NCI-H524 treated with DMSO at 0.1 percent for 48 hours (cell line): ENCODE measurements at places on chromosomes 4 and X.

DNA sequence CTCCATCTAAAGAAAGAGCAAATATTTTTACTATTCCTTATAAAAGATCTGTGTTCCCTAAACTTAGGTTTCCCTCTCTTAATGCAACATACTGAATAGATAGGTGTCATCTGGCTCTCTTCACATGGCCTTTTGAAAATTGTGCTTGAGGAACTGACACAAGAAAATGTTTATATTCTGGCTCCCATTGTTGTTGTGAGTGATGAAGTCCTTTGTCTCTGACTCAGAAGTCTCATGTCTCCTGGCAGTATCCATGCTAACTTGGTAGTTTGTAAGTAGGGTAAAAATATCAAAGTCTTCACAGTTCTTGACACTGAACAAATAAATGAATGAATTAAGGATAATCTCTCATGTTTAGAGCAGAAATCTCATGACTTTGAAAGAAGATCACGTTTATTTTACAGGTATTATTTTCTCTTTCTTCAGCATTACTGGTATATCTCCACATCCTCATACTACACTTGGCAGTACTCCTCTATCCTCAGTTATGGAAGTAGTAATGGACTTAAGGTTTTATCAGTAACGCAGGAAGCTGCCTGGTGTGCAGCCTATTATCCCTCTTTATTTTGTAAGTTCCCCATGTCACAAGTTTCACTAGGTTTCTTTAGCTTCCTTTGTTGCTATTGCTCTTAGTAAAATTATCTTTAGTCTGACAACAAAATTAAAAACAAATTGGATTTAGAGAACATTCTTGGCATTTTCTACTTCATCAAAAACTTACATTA lies 14.2 kb upstream of the PABPC4L start:
- DNase-seq: no peak

GRCh38 chr4:97762115-97762512 lies 381.2 kb downstream of the STPG2 start:
- no peak for DNase-seq

DNA sequence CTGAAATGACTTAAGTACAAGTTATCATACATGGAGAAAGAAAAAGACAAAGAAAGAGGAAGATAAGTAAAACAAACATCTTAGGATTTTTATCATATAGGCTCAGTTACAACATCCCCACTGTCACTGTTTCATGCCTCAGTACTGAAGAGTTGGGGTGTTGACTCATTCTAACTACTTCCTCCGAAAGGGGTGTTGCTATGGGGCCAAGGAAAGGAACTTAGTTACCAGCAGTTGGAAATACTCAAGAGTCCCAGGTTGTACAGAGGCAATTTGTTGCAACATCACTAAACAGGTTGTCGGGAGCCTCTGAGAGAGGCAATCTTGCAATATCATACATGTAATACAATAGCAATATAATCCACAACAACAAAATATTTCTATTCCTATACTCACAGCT lies 1264.7 kb downstream of the PCDH7 start:
- DNase-seq: no peak

DNA sequence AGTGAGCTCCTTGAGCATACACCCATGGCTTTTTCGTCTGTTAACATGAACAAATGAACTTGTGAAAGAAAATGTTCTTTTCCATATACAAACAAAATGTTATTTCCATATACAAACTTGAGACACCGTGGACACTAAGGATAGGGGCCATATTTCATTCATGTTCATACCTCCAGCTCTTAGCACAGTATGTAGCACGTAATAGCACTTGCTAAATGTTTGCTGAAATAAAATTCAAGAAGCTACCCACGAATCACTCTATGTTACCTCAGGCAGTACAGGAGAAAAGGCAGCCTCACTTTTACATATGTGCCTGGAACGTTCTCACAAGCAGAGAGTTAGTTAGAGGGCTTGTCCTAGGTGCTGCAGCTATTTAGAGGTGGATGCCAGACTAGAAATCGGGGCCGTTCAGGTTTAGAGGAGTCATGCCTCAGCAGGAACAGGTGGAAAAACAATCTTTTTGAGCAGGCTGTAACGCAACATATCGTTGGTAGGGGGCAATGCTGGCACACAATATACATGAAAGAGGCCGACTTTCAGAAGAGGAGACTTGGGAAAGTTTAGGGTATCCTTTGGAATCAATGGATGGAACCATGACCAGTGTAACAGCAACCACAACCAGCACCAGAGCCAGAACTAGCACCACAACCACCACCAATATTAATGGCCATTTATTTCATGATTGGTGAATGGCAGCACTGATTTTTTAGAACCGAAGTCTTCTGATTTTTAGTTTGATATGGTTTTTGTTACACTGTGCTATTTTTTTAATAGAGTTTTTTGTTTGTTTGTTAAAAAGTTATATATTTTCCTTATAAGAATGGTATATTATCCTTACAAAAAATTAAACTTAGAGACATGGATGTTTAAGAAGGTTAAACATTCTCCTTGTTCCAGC lies 14.8 kb upstream of the PAQR3 start:
- DNase-seq: no peak

DNA sequence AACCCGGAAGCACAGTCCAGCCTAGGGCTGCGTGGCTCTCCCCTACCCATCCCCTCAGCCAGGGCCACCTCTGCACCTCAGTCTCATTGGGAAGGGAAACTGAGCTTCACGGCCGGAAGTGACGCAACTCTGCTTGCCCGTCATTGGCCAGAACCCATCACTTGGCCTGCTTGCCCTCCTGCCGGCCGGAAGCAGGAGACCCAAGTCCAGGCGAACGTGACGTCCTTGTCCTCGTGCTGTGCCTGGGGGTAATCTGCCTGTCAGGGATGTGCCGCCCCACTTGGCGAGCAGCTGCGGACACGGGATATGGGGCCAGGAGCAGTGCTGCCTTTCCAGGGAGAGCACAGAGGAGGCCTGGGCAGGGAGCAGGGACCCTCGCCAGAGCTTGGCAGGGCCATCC lies 31.2 kb downstream of the ZFYVE28 start:
- no peak for DNase-seq

DNA sequence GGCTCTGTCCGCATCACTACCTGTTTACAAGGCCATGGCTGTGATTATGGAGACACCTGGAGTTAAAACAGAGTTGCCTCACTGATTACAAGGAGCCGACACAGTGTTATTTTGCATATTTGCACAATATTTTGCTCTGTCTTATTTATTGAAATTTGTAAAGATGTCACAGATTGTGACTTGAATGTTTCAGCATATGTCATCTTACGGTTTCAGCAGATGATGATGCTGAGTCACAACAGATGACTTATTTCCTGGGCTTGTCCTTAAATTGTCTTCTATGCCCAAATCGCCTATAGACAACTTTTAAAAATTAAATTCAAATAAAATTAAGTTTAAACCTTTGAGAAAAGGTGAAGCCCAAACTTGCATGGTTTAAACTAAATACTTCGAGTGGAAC lies 87.1 kb upstream of the INPP4B start:
- DNase-seq: no peak

DNA sequence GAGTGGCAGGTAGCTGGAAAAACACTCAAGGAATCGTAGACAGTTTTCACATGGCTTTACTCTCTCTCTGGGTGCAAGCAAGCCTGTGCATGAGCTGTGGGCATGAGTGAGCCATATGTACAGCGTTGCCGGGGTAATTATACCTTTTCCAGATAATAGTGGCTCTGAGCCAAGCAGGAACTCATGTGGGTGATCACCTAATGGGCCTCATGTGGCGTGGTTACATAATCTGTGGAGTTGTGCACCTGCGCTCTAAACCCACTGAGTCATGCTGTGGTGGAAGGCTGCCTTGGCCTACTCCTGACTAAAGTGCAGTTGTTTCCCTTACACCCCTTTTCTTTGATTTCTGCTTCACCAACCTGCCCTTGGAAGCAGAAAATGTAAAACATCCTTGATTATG lies 1564.5 kb upstream of the PCDH10 start:
- no peak for DNase-seq

GRCh38 chr4:109303140-109303496 lies 660 bp upstream of the COL25A1 start:
- no peak for DNase-seq

DNA sequence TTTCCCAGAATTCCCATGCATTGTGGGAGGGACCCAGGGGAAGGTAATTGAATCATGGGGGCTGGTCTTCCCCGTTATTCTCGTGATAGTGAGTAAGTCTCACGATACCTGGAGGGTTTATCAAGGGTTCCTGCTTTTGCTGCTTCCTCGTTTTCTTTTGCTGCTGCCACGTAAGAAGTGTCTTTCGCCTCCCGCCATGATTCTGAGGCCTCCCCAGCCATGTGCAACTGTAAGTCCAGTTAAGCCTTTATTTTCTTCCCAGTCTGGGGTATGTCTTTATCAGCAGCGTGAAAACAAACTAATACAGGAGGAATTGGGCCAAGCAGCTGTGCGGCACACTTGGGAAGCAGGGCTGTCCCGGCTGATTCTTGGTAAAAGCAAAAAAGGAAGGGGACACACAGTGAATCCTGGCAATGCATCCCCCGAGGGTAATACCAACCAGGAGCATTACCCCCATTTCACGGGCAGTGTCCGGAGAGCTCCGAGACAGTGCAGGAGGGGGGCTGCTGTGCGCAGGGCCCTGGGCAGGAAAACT lies 185.7 kb downstream of the AFAP1 start:
- DNase-seq: no peak

- DNase-seq: no peak
These were observed 57.4 kb downstream of the SPOCK3 start for GRCh38 chr4:167176723-167177367.

- no peak for DNase-seq
These were observed 159.0 kb downstream of the DCLK2 start for GRCh38 chr4:150237110-150237872.

DNA sequence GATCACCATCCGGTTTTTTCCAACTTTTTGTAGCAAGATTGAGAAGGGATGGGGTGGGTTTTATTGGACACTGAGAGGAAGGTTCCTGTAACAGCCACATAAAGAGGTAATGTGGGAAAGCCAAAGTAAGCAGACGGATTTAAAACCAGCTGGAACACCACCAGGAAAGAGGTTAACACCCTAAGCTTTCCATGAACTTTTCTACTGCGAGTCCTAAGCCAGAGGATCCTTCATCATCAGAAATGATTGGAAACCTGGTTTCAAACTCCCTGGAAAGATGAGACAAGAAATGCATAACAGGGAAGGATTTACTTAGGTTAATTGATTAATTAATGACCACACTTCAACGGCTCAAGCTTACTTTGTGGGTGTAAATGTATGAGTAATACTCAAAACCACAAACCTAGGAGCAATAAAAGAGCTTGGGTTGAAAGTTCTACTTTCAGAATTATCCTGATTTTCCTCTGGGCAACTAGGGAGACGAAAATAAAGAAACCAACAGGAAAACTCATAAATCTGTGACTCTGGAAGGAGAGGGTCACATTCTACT lies 91.5 kb downstream of the COX18 start:
- no peak for DNase-seq

GRCh38 chr4:54657551-54658251 lies at the start of gene KIT:
Gene KIT, plus strand, starts transcription at chr4:54657957. Its CDS starts 58 bp downstream, at chr4:54658015.
- DNase-seq: peak; percentile 25

DNA sequence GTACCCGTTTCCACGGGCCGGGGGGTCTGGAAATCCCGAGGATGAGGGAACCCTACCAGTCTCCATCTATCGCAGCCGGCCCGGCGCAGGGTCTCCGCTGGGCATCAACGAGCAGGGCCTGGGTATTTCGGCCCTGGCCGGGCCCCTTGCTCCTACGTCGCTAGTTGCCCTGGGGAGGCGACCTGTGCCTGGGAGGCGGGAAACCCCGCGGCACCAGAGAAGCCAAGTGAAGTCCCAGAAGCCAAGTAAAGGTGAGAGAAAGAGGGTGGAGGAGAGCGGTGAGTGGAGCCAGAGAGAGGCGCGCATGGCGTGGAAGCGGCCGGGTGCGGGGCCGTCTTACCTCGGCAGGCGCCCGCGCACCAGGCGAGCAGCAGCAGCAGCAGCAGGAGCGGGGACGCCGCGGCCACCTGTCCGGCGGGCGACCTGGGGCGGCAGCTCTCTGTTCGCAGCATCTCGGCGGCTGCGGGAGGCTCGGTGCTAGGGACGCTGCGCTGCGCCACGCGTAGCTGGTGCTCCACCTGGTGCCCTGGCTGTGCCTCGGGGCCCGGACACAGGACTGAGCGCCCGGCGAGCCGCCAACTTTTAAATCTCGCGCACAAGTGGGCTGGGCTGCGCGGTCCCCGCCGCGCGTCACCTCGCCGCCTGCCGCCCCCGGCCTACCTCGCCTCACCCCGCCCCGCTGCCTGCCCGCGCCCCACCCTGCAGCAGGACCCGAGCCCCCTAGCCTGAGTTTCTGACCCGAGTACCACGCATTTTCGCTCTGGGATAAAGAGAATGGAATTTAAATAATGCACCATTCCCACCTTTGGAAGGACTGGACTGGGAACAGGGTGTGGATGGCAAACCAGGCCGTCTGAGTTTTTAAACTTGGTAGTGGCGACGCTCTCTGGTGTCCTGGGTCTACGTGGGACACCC lies at the start of gene NMU:
Gene NMU (minus strand): TSS at position 558 of the 915 bp plus-strand sequence. CDS start 106 bp downstream, at position 452.
- no peak for DNase-seq

DNA sequence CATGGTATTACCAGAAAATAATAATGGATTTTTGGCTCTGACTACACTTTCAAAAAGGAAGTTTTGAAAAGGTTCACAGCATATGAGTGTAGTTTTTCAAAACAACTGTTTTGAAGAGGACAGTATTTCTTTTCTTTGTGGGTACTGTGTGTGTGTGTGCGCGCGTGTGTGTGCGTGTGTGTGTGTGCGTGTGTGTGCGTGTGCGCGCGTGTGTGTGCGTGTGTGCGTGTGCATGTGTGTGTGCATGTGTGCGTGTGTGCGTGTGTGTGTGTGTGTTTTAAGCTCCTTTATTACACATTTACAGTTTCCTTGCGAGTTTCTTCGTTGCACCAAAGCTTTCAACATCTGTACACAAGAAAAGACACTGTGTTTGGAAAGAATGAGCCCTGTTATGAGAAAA lies 755.4 kb downstream of the SH3BGRL start:
- DNase-seq: no peak

GRCh38 chr4:172826861-172827260 lies 341.8 kb upstream of the GALNT7 start:
- DNase-seq: peak; percentile 55

DNA sequence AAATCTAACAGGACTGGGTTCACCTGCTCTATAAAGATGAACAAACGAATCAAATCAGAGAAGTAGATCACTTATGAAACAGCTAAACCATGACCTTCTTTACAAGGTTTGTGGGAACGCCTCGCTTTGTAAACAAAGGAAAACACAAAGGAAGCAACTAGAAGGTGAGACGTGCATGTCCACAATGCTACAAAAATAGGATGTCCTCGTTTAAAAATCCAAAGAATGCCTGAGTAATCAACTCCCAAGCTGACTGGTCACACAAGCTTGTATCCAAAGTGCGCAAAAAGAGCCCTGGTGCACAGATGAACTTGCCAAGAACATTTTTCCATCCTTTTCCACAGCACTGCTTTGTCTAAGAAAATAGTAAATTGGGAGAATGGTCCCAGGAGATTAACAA lies 6.3 kb upstream of the SH3KBP1 start:
- DNase-seq: no peak
